ENCODE measurements at places on chromosomes 7 and 10.
A peak's percentile ranks its signal among the peaks of the same experiment; 100 is the strongest.

- no peak for DNase-seq
These were observed 41.9 kb downstream of the PTPRE start for GRCh38 chr10:127948791-127949190.

DNA sequence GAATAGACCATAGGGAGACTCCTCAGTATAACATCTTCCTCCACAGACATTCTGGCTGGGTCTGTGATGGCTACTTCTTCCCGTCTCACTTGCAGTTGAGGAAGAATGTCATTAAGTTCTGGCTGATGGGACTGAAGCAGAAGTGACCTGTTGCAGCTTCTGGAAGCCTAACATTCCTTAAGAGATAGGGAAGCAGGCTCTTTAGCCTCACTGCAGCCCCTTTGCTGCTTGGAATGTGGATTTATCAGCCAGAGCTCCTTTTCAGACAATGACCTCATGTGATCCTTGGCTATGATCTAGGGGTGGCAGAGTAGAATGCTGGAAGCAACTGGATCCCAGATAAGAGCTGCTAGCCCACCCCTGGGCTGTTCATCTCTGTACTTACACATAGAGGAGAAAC is 142.5 kb downstream of the RNF216 start:
- DNase-seq, result no peak

GRCh38 chr7:39674406-39674805 is 51.0 kb downstream of the RALA start:
- no peak for DNase-seq

DNA sequence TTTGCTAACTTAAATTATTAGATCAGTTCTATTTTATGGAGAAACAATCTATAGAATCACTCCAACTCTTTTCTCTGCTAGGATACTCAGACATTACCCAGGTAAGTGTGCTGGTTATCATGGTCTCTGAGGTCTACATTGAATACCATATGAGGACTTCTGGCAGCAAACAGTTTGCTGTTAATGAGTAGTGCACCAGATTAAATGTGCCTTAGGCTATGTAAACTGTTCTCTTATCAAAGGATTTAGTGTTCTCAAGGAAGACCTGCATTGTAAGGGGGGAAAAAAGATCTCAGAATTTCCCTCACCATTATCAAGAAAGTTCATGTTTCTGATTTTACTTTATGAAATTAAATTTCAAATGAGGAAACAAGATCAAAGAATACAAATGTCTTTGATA is 107.5 kb downstream of the ITGB8 start:
- DNase-seq, result no peak

GRCh38 chr7:74449809-74450397 is 3.8 kb upstream of the GTF2IRD1 start:
- DNase-seq, result peak; percentile 80

DNA sequence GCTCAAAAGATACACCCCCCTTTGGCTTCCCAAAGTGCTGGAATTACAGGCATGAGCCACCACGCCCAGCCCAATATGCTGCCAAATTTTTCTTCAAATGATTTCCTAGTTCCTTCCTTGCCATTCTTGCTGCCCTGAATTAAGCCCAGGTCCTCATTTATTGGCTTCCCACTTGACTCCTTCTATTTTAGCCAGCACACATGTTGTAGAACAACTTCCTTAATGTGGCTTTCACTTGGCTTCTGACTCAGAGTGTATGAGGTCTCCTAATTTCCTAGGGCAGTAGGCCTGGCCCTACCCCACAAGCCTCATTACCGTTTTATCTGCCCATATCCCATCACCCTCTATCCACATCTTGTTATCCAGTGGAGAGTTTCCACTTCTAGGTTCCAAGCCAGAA is 21.8 kb upstream of the HIPK2 start:
- no peak for DNase-seq

- no peak for DNase-seq
These were observed 73.2 kb upstream of the GPR158 start for GRCh38 chr10:25101461-25102146.

DNA sequence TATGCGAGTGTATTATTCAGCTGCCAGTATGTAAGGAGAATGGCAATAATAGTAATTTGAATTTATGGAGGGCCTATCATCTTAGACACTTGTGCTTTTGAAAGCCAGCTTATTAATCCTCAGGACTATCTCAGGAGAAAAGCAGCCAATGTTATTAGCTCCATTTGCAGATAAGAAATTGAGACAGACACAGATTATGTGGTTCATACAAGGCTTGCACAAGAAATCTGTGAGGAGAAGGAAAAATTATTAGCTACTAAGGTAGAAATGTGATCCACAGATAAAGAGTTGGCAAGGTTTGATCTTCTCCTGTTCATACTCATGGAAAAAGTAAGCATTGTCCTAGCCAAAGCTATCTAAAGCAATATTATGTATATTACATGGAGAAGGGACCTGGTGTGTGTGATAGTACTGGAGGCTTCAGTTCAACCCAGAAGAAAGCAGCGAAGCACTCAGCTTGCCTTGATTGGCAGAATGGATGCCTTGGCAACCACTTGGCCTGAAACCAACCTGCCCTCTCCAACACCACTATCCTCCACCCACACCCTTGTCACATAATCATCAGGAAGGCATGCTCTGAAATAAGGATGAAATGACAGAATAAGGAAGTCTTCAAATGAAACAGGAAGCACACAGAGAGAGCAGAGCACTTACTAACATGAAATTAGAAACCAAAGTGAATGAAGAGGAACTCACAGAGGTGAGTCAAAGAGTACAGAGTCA is 18.0 kb downstream of the MACC1 start:
- no peak for DNase-seq

DNA sequence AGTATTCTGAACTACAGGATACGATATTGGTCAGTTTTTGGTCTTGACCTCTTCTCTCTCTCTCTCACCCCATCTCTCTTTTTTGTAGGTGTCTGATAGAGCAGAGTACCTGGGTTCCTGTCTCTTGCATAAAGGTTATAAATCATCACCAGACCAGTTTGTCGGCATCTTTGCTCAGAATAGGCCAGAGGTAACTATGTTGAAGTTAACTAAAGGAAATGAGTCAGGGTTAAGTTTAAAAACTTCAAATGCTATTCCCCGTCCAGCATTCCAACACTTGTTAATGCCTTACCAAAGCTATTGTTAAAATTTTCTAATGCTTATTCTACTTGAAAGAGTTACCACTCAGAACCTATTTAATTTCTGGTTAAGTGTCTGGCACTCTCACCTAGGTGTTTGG is 30.7 kb downstream of the ACSL5 start:
- no peak for DNase-seq

DNA sequence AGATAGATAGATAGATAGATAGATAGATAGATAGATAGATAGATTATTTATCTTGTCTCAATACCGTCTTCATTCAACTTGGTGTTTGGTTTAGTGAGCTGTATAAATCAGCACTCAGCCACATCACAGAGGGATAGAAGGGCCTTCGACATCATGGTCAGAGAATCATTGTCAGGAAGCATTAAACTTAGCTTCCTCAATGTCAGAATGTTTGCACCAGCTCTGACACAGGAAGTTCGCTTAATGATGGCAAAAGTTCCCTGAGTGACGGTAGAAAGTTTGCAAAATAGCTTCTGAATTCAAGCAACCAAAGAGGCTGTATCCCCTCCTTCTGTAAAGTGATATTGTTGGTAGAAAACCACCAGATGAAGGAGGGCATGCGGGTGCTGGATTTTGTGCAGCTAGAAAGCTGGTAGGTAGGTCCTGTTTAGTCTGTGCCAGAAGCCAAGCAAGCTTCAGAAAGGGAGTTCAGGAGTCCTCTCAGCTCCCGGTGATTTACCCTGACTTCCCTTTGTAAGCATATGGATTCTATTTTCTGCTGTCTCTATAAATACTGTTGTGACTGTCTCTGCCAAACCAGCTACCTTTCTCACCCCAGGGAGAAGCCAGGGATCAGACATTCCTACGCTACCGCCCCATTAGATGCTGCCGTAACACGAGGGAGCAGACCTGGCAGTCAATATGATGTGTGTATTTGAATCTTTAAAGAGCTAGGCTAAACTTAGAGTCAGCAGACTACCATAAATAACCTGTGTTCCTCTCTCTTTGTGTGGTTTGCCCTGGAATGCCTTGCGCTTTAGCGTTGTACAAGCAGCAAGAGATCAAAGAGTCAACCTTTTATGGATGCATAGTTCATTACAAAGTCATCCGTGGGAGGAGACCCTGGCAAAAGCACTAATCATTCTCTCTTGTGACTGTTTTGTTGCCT is 200.5 kb upstream of the KIAA1217 start:
- no peak for DNase-seq

DNA sequence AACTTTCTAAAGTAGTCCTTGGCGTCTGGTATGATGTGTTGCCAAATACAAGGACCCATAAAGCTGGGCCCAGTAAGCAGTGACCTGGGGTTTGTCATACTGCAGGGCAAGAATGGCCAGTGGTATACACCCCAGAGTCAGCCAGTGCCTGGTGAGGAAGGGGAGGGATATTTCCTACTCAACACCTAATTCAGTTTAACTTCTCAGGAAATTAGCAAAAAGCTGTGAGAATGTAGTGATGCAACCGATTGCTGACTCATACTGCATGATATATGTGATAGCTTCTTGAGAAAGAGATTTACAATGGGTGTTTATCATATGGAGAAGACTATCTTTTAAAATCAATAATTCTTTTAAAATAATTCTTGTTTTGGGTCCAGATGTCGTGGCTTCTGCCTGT is 889.3 kb upstream of the CELF2 start:
- no peak for DNase-seq

- peak; percentile 52 for DNase-seq
These were observed 87.0 kb downstream of the TBXAS1 start for GRCh38 chr7:139915864-139916716.

GRCh38 chr7:127683776-127684681 is 32.0 kb downstream of the SND1 start:
- no peak for DNase-seq

- no peak for DNase-seq
These were observed 66.1 kb downstream of the MTPN start for GRCh38 chr7:135911099-135911498.

DNA sequence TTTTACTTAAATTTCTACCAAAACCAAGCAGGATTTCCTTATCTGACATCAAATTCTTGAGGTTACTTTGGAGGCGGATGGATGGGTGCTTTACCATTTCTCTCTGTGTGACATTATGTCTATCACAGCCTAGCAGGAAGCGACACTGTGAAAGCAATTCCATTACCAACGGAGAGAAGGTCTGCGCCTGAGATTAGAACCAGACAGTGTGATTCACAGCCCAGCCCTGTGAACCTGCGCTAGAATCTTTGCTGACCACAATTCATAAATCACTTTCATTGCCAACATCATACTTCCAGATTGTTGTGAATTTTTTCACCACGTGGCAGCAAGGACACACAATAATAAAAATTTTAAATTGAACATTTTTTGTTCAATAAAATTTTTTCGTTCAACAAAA is 126.5 kb downstream of the CUBN start:
- peak; percentile 38 for DNase-seq

GRCh38 chr10:73997461-73997786 is 492 bp upstream of the VCL start:
- DNase-seq, result peak; percentile 82

- DNase-seq, result no peak
These were observed 50.8 kb downstream of the MYOF start for GRCh38 chr10:93431361-93431760.

DNA sequence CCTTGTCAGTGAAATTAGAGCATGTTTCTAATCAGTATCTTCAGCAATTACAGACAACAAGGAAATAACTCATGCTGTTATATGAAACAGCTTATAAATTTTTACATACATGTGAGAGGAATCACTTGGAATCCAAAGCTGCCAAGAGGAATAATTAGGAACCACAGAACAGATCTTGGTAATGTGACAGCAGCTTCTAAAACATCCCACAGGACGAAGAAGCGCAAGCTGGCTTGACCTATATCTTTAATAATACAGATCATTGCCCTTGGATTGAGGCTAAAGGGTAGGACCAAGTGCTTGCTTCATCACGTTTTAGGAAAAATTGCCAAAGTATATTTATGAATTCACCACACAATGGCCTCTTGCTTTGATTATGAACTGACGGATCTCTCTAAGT is 869.8 kb downstream of the LRMDA start:
- DNase-seq, result no peak

DNA sequence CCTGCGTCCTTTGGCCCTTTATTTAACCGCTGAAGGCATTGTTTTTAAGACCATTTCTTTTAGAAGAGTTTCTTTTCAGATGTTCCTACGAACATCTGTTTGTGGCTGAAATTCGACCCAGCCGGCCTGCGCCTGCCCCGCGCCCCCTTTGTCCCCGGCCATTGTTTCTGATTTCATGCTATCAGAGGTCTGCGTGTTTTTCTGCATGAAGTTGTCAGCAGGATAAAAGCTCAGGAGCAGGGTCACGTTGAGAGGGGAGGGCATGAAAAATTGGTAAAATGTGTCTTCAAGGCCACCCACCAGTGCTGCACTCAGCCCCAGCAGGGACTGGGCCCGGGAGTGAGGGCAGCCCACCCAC is 43.1 kb downstream of the NKX6-2 start:
- DNase-seq, result no peak

GRCh38 chr10:84565881-84566582 is 237.6 kb downstream of the CCSER2 start:
- no peak for DNase-seq

- DNase-seq, result no peak
These were observed 10.4 kb upstream of the GPR26 start for GRCh38 chr10:123655751-123656150.

GRCh38 chr10:114017873-114018272 is 25.8 kb upstream of the ADRB1 start:
- DNase-seq, result no peak

DNA sequence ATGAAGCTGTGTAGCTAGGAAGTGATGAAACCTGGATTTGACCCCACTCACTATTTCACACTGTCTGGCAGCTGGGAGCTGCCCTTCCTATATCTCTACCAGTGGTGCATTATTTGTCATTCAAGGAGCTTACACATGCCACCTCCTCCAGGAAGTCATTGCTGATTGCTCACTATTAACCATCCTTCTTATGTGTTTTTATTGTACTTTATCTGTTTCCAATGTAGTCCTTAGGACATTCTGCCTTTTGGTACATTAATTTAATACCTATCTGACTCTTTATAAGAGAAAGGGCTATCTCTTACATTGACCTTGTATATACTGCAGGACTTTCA is 31.0 kb downstream of the HHEX start:
- DNase-seq, result no peak

DNA sequence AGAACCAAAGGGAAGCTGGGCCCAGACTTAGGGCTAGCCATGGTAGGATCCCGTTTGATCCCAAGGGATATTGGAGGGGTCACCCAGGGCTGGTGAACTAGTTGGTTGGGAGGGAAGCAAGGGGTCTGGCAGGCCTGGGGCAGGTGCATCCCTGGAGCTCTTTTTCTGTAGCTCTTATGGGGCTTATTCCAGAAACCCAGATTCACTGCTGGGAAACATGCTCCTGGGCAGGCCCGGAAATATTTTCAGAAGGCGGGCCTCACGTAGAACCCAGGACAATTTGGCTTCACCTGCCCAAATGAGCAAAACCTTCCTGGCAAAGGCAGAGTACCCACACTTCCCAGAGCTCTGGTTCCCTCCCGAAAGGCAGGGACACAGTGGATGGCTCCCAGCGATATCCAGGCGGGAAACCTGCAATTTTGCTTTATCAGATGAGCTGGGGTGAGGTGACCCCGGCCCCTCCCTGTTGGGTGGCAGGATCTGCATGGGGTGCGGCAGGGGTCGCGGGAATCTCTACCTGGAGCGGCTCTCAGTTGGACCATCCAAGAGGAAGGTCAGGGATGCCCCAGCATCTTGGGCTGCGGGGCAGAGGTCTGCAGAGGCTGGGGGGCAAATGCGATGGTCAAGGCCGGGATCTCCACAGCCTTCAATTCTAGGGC is 533.9 kb downstream of the TCERG1L start:
- no peak for DNase-seq
